ENCODE measurements at places on chromosomes 1 and 21.

- no peak for DNase-seq
These were observed 283.2 kb upstream of the VAMP3 start for GRCh38 chr1:7487766-7488474.

GRCh38 chr1:199272628-199273086, 633.8 kb downstream of the PTPRC start:
- no peak for DNase-seq

GRCh38 chr1:231236208-231236591, 4.8 kb upstream of the GNPAT start:
- DNase-seq = no peak

- no peak for DNase-seq
These were observed 191.8 kb upstream of the SAMSN1 start for GRCh38 chr21:14737922-14738321.

GRCh38 chr1:167148421-167148820, 54.5 kb downstream of the STYXL2 start:
- no peak for DNase-seq

- DNase-seq = no peak
These were observed 66.3 kb downstream of the ARHGEF10L start for GRCh38 chr1:17605582-17606344.

DNA sequence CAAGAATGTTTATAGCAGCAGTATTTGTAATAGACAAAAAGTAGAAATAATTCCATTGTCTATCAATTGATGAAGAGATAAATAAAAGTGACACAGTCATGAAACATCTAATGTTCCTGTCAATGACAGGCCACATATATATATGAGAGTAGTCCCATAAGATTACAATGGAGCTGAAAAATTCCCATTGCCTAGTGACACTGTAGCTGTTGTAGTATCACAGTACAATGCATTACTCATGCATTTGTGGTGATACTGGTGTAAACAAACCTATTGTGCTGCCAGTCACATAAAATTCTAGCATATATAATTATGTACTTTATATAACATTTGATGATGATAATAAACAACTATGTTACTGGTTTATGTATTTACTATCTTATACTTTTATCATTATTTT, 141.9 kb upstream of the LYPLAL1 start:
- no peak for DNase-seq

DNA sequence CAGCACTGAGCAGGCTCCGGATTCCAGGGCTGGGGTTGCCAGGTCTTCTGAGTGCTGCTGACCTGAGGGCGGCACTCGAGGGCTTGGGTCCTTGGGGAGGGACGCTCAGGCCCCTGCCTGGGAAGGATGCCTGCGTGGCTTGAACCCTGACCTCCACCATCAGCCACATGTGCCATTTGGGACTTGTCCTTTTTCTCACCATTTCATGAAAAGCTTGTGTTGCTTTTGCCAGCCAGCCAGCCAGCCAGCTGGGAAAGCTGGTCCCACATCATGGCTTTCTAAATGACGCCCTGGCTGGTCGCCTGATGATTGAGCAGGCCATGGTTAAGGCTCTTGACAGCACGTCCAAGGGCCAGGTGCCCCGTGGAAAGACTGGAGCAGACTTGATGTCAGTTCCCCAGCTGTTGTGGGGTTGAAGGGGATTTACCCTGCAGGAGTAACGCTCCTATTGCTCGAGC, 168.7 kb downstream of the CAMTA1 start:
- DNase-seq = no peak

- no peak for DNase-seq
These were observed 43.9 kb upstream of the ADGRL2 start for GRCh38 chr1:81756872-81757271.

GRCh38 chr21:44071359-44072104, 35.7 kb upstream of the PWP2 start:
- no peak for DNase-seq

DNA sequence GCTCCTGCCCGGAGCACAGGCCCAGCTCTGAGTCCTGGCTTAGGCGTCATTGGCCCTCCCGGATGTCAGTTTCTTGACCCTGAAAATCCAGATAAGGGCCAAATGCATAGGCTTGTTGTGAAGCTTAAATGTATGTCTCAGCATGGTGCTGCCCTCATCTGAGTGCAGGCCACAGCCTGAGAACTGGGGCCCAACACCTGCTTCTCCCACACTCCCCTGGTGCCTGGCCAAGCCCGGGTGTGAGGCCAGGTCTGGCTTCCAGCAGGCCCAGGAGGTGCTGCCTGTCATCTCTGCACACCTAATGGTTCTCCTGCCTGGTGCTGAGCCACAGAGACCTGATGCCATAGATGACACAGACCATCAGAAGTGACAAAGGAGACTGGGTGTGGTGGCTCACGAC, 14.0 kb downstream of the MX2 start:
- DNase-seq = no peak

DNA sequence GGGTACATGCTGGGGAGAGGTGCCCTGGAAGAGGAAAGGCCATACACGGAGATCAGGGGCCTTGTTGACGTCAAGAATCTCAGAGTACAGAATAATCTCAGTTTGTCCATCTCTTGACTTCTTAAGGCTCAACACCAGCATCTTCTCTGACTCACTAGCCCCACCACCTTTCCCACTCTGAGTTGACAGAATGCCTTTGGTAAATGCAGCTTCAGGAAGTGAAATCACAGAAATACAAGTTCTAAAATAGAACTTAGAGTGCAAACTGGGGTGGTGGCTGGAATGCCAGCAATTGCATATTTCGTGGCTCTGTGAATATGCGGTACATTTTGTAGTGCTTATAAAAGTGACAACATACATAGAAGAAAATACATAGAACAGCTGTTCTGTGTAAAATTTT, 1.6 kb downstream of the COG2 start:
- no peak for DNase-seq

DNA sequence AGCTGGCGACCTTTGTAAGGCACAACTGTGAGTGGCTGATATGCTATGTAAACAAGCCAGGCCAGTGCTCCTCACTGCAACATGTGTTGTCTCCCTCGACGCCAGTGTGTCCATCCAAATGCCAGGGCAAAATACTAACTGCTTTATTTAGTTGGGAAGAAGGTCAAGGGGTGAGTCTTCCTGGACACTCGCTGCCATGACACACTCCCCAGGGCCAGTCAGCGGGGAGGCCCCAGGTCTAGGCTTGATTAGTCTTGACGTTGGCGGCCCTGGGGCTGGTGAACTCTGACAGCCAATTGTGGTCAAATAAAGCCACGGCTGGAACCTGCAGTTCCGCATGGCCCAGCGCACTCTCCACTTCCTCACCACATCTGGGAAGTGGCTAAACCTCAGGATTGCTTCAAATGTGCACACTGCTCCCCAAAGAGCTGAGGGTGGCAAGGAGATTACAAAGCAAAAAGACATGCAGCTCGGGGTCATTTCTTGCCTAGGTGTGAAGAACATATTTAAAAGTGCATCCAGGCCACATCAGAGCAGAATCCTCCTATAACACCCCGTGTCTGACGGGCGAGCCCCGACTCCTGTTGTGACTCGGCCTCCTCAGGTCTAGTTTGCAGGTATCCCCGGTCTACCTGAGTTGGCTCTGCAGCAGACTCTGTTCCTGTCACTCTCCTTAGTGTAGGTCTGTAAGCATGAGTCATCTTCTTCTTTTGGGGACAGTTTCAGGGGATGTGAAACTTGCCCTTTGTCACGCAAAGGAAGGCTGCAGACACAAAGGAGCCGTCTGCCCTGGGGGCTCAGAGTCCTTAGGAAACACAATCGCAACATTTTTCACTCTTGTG, 183.5 kb downstream of the RUNX1 start:
- DNase-seq = no peak

All from stimulated activated effector memory CD8-positive, alpha-beta T cell treated with anti-CD3 and anti-CD28 coated beads, Interleukin-12 subunit alpha, Interleukin-12 subunit beta, amount 100 ng/mL, for 72 hours (primary cell).